ENCODE measurements at places on chromosomes 12 and 14.

GRCh38 chr12:78881685-78882084 lies 17.1 kb downstream of the SYT1 start:
- no peak for DNase-seq

DNA sequence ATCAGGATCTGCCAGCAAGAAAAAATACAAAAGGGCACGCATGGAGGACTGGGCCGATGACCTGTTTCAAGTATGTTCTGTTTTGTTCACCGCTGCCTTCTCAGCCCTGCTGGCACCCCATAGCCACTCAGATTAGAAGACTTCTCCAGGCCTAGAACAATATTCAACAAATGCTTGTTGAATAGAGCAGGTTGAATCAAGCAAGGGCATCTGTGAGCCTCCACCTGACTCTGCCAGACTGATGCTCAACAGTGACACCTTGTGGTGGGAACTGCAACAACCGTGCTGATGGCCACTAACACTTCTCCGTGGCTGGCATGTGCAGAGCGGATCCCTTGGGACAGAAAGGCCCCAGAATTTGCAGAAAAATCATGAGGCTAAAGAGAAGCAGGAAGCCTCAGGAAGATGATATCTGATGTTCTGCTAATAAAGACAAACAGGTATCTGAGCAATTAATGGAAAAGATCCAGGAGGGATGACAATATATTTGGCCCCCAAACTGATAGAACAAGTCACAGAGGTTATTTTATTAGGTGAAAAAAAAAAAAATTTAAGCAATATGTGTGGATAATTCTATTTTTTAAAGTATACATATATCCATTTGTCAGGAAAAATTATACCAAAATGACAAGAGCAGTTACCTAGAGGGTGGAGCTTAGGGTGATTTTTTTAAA lies 114.3 kb downstream of the KSR2 start:
- peak; percentile 51 for DNase-seq

DNA sequence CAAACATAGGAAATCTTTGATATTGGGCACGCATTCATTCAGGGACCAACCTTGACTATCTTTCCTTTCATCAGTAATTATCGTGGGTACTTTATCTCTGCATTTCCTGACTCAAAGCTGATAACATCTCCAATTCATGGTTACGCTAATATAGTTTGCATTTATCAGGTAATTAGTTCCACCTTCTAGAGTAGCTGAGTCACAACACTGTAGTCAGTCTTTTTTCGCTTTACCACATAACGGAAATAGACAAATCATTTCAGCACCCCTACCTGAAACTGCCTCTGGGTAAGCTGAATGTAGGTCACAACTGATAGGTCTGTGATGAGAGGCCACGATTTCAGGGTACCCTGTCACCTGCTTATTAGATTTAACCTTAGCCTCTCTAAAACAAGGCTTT lies 36.7 kb upstream of the IL22 start:
- DNase-seq = no peak

GRCh38 chr12:95481888-95482287 lies 7.9 kb downstream of the METAP2 start:
- no peak for DNase-seq

GRCh38 chr12:31600252-31600651 lies 9.3 kb upstream of the DENND5B start:
- no peak for DNase-seq

DNA sequence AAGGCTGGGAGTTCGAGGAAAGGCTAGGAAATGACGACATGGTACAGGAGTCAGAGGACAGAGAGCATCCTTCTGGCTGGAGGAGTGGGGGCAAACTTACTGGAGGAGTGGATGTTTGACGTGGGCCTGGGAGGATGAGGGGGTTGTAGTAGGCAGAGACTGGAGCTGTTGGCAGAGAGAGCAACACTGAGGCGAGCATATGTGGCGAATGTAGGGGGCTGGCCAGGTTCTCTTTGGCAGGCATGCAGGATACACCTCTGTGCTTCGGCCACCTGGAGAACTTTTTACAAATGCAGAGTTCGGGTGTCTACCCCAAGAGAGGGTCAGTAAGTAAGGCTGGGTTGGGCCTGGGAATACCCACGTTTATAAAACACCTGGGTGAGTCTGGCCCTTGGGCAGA lies 385.7 kb downstream of the FUT8 start:
- DNase-seq = no peak

- no peak for DNase-seq
These were observed 6.4 kb downstream of the SELPLG start for GRCh38 chr12:108627134-108627920.

GRCh38 chr12:132142679-132143335 lies 1.3 kb downstream of the DDX51 start:
- no peak for DNase-seq

- no peak for DNase-seq
These were observed 466.0 kb downstream of the RAD51B start for GRCh38 chr14:68285421-68286179.

DNA sequence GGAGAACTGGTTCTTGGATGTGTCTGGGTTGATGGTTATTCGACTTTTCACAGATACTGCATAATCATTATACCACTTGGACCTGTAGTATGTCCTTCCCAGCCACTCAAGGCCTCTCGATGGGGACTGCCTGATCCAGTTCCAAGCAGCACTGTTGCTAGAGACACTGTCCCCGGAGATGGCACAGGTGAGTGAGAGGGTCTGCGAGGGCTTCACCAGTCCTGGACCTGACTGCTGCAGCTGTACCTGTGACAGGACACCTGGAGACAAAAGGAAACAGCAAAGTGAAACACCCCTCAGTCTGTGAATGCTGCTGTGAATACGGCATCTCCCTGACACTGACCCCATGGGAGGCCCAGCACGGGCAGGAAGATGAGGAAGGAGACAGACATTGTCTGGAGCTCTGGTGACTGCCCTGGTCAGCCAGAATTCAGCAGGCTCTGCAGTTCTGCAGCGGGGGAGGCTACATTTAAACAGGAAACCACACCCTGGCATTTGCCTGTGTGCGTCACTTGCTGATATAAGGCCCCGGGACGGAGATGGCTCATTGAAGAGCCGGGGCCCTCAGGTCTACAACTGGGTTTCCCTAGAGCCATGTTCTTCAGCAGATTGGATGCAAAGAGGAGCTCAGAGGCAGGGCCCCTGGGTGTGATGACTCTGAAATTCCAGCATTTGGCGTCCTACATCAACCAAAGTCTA lies 413.6 kb downstream of the TMEM121 start:
- no peak for DNase-seq

DNA sequence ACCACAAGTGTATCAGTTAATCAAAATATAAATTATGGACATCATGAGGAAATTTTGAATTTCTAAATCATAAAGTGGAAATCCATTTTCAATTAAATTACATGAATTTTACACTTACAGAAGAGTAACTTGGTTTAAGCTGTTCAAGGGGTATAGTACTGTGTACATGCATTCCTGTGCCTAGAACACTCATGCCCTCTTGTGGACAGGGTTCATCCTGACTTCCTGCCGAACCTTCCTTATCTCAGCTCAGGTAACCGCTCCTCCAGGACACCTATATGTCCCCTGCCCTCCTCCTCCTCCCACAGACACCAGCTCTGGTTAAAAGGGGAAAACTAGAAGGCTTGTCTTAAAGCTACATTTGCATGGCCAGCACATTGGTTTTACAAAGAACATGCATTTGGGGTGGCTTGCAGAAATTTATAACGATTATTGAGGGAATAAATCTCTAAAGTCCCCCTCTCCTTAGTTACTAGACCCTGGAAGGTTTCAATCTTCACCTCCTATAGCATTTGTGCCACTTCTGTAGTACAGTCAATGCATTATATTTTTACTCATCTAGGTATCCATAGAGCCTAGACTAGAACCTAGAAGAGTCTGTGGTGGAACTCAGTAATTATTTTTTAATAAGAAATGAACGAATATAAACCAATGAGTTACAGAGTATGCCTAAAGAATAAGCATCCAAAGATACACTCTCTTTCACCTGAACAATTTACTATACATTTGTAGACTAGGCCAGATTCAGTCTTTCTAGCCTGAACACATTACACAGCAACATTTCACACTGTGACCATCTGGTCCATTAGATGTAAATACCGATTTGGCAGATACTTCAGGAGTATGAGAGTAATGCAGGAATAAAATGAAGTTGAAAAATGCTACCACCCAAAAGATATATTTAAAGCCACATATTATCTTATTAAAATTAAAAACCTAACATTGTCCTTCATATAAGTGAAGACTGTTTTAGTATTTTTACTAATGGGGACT lies 345.6 kb downstream of the PAWR start:
- peak; percentile 26 for DNase-seq

GRCh38 chr12:105113094-105113493 lies 5.6 kb downstream of the WASHC4 start:
- no peak for DNase-seq

- no peak for DNase-seq
These were observed 24.1 kb upstream of the PLEKHG3 start for GRCh38 chr14:64680013-64680713.

DNA sequence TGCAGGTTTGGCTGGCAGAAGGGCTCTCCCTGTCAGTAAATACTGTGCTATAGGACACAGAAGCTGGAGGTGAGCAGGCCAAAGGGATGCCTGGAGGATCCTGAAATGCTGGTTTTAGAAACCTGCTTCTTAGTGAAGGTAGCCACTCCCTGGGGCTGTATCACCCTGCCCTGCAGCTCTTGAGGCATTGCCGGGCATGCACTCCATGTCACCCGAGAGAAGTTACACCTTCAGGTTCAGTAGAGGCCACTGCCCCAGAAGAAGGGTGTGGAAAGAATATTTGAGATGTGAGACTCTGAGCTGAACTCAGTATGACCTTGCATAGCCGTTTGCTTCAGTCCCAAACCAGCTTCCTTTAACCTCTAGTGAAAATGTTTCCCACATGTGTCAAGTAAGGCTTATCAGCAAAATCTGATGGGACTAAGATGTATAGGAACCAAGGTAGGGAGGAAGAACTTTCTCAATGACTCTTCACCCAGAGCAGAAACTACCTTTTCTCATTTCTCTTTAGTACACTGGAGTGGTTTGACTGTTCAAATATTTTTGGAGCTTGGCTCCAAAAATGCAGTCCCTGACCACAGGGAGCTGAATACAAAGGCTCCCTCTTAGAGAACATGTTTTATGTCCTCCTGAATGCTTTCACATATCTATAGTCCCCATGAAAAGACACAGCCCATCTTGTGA lies 164.5 kb upstream of the DYRK2 start:
- no peak for DNase-seq

DNA sequence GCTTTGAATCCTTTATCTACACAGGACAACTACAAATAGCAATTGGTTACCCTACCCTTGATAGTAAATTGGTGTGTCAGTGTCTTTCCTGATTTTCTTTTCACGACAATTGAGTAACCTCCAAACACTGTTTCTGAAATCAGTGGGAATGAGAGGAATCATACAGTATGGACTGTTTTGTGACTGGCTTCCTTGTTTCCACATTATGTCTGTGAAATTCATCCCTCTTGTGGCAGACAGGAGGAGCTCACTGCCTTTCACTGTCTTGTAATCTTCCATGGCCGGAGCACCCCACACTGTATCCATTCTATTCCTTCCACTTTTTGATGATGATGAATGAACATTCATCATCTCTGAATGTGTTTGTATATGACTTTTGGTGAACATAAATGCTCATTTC lies 164.0 kb upstream of the PZP start:
- no peak for DNase-seq

- DNase-seq = no peak
These were observed 130.6 kb upstream of the MYF6 start for GRCh38 chr12:80576641-80577418.

GRCh38 chr12:3219233-3219632 lies 142.1 kb downstream of the TSPAN9 start:
- DNase-seq = no peak

- no peak for DNase-seq
These were observed 59.8 kb downstream of the SUDS3 start for GRCh38 chr12:118436002-118436730.

DNA sequence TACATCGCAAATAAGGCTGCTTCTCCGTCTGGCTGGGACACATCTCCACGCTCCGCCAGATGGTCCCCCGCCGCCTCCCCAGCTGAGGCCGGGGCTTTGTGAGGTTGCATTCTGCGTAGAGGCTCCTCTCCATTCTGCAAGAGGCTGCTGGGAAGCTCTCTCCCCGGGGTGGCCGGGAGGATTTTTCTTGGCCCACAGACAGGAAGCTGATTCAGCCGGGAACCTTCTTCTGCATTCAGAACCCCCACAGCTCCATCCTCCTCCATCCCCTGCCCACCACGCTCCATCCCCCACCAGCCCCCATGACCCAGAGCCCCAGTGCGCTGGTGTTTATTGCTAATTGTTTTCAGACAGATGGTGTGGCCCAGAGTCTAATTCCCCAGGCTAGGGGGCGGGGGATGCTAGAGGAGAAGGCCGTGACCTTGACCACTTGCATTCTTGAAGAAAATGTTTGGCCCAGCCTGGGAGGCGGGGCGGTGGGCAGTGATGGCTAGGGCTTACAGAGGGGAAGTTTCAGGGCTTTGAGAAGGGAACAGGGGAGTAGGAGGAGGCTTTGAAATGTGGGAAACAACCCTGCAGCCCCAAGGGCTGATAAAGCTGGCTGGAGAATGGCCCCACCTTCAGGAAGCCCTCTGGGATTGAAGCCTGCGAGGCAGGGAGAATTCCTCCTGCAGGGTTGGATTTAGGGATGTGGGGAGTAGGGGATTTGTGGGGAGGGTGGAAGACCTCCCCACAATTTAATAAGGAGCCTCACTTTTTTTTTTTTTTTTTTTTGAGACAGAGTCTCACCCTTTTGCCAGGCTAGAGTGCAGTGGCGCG lies 88.5 kb upstream of the NCOR2 start:
- peak; percentile 98 for DNase-seq

- DNase-seq = no peak
These were observed 1.1 kb downstream of the CARMIL3 start for GRCh38 chr14:24052656-24053547.

DNA sequence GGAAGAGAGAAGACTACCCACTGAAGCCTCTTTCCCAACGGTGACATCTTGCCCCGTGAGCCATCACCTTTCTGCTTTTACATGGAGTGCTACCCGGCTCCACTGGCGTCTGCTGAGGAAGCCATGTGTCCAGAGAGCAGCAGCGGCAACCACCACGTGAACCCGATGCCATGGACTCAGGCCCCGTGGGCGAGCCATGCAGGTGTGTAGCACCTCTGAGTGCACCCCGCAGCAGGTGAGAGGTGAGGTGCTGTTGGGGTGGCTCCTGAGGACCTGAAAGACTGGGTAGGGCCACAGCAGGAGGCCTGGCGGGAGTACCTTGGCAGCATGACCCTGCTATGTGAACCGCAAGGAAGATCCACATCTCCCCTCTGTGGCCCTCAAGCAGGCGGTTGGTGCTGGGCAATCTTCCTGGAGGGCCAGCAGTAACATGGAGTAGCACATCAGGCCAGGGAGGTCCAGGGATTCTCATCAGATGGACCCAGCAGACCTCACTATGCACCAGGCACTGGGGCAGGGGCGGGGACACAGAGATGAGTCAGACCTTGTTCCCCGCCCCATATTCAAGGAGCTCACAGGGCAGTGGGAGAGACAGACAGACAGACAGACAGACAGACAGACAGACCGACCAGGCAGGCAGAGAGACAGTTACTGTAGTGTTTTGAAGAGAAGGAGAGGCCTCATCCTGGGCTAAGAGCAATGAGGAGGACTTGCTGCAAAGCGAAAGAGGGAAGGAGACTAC lies 129.6 kb downstream of the PAPOLA start:
- DNase-seq = no peak
